Left kidney (tissue), 8 donors: ENCODE measurements at places on chromosomes 2 and 18.

DNA sequence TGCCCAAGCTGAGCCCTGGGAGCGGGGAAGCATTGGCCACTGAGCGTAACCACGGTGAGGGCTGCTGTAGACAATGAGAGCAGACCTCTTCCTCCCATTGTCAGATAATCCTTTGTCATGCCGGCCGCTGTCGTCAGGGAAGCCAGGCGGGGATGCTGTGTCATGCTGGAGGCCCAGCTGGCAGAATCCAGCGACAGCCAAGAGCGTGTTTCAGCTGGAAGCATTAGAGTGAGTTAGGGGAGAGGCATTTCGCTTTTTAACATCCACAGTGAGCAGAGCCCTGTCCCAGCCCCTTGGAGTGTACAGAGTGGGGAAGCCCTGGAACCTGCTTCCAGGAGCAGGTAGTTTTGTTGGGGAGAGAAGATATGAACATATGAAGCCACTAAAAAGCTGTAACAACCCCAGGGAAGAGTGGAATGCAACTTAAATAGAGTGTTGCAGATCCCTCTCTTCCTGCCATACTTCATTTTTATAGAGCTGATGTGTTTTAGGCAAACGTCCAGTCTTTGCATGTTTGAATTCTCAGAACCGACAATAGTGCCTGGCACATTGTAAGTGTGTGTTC, 7.0 kb downstream of the CTIF start:
- peak; percentile 57 for DNase-seq

DNA sequence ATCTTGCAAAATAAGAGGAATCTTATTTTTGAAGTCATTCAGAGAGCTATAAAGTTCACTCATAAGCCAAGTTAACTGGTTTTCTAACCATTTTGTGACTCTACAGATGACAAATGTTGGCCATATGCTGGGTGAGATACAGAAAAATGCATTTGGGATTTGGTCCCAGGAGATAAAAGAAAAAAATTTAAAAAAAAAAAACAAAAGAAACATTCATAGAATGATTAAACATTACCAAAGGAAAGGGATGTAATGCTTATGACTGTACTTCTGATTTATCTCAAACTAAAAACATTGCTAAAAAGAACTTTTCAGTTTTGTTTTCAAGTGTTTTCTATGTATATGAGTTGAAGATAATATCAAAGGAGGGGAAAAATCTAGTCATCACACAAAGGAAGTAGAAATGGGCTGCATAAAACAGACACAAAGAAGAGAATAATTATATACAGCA, 43.1 kb downstream of the PELI1 start:
- DNase-seq, result no peak

DNA sequence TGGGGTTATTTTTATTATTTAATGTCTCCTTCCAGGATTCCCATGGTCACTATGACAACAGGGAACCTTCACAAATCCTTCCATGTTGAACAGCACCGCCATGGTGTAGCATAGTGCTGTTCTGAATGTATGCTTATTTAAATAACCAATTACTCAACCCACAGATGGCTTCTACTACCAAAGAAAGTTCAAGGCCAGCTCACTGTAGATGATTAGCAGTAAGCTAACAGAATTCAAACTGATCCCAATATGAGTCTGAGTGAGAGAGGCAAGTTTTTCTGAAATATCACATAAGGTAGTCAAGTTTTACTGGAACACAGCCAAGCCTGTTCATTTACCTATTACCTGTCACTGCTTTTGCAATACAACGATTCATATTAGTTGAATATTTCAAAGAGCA, 51.2 kb downstream of the CLASP1 start:
- no peak for DNase-seq

DNA sequence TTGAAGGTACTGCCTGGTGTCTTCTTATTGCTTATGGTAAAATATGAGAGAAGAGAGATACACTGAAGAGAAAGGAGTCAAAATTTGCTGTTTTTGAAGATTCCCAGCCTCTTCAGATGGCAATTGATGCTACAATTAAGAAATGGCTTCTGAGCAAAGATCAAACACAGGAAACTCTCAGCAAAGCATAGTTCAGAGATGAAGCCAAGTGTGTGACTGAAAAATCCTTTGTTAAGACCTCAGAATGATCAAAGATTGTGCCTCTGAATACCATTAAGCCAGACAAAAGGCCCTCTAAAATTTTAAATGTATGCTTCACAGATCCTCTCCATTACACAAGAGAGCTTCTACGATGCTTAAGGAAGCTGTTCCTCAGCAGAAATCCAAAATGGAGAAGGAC, 216.3 kb downstream of the UXS1 start:
- no peak for DNase-seq

GRCh38 chr2:143640826-143641225, 511.6 kb downstream of the ARHGAP15 start:
- peak; percentile 50 for DNase-seq

GRCh38 chr2:46970334-46971288, 55.0 kb upstream of the MCFD2 start:
- DNase-seq, result no peak

- no peak for DNase-seq
These were observed 57.2 kb downstream of the NGEF start for GRCh38 chr2:232955856-232956255.

GRCh38 chr2:147665105-147665504, 179.7 kb upstream of the ACVR2A start:
- no peak for DNase-seq

DNA sequence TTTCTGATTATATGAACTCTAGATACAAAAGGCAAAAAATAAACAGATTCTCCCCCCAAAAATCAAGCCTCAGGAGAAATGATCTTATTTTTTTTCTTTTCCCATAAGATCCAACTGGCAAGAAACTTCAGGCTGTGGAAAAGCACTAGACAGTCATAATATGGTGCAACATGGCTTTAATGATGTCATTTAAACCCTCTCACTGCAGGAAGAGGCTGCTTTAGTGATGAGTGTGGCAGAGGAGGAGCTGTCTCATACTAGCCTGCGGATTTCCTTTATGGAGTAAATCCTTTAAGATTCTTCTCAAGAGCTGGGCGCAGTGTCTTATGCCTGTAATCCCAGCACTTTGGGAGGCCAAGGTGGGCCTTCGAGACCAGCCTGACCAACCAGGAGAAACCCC, 83.3 kb upstream of the CD28 start:
- no peak for DNase-seq

DNA sequence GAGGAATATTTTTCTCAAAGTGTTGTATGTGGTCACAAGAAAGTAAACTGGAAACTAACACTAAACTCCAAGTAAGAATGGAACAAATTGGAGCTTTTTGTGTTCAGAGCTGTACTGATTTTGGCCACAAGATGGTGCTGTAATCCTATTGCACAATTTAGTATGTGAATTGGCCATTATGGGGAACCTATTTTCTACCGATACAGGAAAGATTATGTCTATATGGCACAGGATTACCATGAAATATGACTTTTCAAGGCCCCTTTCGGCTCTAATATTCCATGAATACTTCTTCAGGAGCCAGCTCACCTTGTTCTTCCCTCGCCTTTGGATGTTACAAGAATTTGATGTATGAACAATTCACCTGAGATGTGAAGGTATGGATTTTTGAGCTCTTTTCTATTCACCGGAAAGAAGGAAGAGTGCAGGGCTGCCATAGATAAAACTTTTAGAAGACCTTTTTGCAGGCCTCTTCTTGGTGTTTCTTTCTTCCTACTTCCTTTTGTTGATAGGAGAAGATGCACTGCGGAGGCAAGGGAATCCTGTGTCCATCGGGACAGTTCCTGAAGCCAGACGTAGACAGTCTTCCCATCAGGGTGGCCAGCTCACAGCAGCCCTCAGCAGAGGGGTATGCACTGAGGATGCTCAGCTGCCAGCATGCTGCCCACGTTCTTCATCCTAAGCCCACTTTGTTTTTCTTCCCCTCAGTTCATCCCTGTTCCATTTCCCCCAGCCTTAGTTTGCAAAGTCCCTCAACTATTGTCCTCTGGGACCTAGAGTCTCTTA, 13.3 kb downstream of the MRPL44 start:
- peak; percentile 62 for DNase-seq

- DNase-seq, result no peak
These were observed 65.1 kb upstream of the DAPL1 start for GRCh38 chr2:158729873-158730620.

GRCh38 chr2:120991441-120991840, 255.8 kb downstream of the GLI2 start:
- DNase-seq, result no peak

DNA sequence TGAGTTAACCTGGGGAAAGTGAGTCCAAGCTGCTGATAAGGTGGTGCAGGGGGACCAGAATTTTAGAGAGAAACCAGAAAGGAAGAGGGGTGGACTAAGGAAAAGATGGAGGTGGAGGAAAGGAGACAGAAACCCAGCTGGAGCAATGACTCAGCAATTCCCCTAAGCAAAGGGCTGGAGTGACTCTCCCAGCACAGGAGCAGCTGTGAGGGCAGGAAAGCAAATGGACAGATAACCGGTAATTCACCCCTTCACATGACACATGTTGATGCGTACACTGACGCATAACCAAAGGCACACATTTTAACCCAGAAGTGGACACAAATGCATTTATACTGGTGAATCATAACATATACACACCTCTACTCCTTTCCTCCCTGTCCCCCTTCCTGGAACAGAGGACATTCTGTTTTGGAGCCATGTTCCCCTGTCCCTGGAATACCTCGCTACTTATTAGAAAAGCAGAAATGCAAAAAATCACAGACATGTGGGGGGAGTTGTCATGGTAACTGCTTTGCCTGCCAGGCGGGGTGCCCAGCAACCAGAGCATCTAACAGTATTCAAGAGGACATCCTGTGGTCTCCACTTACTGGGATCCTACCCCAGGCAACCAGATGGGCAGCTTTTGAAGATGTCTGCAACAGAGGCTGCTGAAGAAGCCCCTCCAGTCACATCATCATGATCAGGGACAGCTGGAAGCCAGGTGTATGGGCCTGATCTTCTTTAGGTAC, 4.7 kb downstream of the CDK5R2 start:
- DNase-seq, result no peak

- DNase-seq, result no peak
These were observed 751.2 kb downstream of the TSN start for GRCh38 chr2:122506620-122507019.

GRCh38 chr18:48544116-48544515, 5.3 kb downstream of the CTIF start:
- DNase-seq, result no peak

DNA sequence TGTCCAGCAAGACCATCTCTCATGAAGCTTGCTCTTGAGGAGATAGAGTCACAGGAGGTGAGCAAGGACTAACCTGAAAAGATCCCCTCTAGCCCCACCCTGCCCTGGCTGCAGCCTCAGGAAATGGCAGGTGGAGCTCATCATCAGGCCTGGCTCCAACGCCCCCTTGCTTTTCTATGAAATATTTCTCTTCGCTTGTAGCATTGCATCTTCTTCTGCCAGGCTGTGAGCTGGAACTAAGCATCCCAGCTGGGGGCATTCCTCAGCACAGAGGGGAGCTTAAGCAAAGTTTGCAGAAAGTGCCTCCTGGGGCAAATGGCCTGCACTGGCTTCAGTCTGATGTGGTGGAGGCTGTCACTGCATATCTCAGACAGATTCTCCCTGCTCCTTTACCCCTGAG, 90.1 kb upstream of the LGALSL start:
- no peak for DNase-seq

DNA sequence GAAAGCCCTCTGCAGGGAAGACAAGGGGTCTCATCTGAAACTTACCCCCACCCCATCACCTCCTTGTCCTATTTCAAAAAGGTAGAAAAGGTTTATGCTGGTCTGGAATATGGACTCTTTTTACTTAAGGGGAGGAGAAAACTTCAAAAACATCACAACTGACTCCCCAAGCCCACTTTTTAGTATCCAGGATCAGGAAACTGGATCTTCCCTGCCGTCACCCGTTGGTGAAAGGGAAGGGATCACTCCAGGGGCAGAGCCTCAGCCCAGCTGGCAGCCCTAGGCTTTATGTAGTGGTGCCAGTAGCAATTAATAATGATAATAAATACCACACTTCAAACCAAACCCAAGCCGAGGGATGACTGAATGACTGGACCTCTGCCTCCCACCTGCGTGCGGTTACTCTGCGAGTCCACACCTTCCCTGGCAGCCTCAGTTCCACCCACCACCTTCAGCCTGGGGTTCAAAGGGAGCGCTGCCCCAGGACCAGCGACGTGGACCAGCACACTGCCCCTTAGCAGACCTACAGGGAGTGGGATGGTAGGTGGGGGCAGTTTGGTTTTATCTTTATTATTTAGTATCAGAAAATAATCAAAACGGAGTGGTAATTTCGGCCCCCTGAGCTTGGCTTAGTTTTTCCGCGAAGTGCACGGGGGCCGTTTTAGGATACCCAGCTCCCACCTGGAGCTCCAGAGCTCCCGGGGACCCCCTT, 4.9 kb upstream of the GATA6 start:
- DNase-seq, result no peak

- no peak for DNase-seq
These were observed 18.2 kb downstream of the FHOD3 start for GRCh38 chr18:36315736-36316135.

GRCh38 chr2:222743251-222743812, 71.9 kb downstream of the MOGAT1 start:
- no peak for DNase-seq

DNA sequence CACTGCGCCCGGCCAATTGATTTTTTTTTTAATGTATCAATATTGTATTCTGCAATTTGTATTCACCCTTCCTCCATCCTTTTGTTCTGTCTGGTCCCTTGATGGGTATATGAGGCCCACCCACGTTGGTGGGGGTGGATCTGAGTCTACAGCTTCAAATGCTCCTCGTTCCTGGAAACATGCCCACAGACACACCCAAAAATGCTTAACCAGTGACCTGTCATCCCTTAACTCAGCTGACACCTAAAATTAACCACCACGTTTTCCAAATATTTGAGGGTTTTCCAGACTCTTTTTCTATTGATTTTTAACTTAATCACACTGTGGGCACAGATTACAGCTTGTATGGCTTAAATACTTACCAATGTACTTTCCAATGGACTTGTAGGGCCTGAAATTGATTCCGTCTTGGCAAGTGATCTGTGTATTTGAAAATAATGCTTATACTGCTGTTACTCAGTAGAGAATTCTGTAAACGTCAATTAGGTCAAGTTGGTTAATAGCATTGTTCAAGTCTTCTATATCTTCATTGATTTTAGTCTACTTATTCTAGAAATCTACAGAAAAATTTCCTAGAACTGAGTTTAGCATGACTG, 34.4 kb upstream of the CYP27C1 start:
- no peak for DNase-seq

DNA sequence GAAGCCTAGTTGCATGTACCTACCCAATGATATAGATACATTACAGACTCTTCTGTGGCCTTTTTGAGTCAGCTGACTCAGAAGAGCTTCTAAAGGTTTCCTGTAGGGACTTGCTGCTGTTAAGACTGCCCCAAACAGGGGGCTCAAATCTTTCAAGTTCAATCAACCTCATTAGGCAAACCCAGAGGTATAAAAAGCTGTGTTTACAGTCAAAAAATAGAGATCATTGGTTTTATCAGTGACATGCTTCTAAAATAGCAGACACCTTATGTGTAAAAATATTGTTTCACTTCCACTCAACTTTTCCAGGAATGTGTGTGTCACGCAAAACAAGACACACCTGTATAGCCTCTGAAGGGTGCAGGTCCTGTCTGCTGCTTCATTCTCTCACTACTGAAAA, 624.3 kb upstream of the FANCL start:
- DNase-seq, result no peak
